ENCODE measurements at places on chromosomes 6 and 20.
A peak's percentile ranks its signal among the peaks of the same experiment; 100 is the strongest.

DNA sequence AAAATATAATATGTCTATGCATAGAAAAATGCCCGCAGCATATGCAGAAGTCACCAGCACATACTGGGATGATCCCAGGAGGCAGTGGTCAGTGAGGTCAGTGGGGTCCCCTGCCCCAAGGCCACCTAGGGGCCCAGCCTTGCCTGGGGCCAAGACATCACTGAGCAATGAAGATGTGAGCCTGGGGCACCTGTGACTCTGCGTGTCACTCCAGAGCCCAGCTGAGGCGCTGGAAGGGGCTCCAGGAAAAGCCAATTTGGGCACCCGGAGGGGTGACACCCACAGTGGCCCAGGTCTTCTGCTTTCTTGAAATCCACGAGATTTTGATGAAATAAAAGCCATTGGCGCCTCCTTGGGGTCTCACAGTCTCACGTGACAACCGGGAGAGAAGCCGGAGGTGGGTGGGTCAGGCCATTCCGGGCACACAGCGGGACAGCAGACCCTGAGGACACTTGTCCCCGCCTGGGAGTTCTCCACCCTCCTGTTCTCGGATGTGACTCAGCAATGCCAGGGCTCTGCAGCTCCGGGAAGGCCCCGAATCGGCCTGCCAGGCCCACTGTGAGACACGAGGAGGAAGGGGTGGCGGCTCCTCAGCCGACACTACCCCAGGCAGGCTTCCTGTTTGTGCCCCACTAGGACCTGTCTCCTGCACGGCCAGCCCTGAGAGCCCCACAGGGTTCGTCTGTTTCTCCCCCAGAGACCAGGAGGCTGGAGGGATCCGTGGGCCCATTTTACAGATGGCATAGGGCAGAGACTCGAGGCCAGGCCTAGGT lies 24.4 kb upstream of the SLCO4A1 start:
- no peak for DNase-seq

DNA sequence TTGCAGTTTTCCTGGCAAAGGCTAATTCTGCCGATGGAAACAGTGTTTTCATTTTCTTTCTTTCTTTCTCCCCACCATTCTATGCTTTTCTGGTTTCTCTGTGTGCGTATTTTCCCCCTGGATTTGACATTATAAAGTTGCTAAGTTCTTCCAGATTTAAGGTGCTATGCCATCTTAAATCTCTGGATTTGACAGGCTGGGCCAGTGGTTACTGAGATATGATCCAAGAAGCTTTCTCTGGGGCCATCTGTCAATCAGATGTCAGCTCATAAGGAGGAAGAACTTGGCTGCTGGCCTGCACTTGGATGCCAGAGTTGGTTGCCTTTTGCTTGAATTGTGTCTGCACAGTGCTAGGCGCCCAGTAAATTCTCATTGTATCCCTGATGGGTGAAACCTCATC lies 39.7 kb downstream of the SLC2A10 start:
- no peak for DNase-seq

DNA sequence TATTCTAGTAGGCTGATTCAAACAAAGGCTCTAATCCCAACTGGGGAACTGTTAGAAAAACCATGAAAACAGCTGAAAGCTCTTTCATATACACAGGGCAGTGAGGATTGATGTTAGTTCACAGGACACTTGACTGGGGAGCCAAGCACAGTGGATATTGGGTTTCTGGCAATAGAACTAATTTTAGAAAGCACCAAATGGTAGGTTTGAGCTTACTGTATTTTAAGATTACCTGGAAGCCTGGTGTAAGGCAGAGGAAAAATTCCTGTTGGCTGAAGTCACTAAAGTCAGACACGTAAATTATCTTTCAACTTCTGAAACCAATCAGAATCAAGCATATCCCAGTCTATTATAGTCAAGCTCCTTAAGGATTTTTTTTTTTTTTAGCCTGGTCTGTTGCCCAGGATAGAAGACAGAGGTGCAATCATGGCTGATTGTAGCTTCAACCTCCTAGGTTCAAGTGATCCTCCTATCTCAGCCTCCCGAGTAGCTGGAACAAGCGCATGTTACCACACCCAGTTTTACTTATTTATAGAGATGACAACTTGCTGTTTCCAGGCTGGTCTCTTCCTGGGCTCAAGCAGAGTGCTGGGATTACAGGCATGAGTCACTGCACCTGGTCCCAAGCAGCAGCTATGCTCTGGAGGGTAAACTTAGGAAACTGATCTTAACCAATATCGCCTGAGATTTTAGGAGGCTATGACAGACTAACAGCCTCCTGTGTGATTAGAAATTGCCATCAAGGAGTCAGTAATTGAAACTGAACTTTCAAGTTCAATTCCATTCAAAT lies 32.5 kb upstream of the SYNCRIP start:
- DNase-seq: no peak

- DNase-seq: no peak
These were observed 28.0 kb upstream of the TULP4 start for GRCh38 chr6:158284007-158284875.

DNA sequence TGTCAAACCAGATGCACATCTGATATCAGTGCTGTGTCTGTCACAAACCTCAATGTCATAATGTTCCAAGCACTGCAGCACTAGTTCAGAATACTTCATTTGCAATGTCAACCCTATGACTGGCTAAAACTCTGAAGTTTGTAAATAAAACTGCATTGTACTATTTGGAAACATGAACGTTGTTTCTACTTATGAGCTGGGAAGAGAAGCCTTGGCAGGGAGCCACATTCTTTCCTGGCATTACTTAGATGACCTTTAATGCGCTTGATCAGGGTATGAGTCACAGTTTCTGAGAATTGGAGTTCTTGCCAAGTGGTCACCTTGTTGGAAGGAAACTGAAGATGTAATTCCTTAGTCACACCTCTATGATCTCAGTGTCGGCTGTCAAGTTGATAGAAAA lies 664.8 kb upstream of the MMS22L start:
- DNase-seq: no peak

GRCh38 chr6:28378644-28379043 lies 20.9 kb downstream of the ZSCAN12 start:
- DNase-seq: no peak

GRCh38 chr6:137705160-137706082 lies 161.6 kb upstream of the TNFAIP3 start:
- peak; percentile 50 for DNase-seq

DNA sequence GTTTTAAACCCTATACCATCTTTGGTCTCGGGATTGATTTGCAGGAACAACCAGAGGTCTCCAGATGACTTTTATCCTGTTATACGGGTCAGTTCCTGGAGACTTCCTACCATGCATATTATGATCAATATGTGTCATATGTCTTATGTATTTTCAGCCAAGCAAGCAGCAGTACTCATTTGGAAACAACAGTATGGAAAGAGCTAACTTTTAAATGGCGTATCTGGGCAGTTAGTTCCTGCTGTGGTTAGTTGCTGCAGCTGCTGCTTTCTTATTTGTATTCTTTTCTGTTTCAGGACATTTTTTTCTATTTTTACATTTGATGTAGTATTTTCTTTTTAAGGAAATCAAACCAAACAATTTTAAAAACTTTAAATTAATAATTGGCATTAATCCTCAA lies 207.5 kb downstream of the MANEA start:
- no peak for DNase-seq

DNA sequence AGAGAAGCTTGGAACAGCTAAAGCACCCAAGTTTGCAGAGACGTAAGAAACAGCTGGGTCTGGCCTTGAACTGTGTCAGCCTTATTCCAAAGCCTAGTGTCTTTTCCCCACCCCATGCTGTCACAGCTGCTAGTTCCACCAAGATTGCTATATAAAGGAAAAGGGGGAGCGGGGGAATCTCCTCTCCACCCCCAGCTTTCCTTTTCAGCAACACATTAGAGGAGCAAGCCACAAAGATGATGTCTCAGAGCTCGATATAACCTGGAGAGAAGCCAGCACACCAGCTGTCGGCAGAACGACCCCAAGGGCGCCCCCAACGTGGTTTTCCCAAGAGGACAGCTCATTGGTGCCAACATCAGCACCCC lies 36.5 kb downstream of the ATP9A start:
- DNase-seq: no peak

DNA sequence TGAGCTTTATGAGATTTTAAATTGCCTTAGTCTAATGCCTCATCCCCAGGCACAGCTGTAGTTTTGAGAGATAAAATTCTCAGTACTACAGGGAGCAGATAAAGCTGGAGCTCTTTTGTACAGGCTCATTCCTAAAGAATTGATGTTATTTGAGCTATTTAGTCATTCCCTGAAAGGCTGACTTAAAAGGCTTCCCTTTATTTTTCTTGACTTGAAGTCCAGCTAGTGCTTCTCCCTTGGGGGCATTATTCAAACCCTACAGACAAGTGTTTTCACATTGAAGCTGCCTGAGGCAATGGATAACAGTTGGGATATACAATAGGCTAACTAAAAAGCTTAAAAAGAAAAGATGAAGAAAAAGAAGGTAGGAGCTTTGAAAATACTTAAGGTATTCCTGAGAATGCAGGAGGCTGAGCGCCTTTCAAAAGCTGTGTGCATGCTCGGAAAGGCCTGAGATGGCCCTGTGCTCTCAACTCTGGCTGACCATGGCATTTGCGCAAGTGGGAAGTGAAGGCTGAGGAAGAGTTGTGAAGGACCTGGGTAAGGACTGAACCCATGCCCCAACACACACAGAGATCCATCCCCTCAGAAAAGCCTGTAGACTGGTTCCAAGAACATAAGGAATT lies 315.1 kb downstream of the SMOC2 start:
- no peak for DNase-seq

DNA sequence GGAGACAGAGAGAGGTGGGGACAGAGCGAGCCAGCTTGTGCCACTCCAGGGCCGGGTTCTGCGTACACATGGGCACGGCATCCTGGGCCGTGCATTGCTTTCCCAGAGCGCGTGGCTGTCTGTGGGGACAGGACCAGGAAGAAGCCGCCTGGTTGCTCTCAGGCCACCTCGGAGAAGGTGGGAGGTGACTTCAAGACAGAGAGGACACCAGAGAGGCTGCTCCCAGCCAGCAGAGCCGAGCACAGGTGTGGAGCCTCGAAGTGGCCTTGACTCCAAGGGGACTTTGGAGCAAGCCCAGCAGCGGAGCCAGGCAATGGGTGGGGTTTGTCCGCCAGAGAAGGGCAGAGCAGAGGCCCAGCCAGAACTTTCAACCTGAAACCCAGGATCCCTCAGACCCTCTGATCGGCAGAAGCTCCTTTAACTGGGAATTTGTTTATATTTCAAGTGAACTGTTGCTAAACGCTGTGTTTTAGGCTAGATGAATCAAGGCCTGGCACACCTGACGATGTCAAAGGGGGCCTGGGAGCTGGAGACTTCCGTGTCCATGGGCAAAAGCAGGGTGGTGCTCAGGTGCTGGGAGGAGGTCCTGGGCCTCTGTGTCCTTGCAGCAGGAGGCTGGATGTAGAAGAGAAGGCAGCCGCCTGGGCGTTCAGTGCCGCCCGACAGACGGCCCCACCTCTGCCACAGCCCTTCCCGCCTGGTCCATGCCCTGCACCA lies 262.1 kb downstream of the DLL1 start:
- no peak for DNase-seq

DNA sequence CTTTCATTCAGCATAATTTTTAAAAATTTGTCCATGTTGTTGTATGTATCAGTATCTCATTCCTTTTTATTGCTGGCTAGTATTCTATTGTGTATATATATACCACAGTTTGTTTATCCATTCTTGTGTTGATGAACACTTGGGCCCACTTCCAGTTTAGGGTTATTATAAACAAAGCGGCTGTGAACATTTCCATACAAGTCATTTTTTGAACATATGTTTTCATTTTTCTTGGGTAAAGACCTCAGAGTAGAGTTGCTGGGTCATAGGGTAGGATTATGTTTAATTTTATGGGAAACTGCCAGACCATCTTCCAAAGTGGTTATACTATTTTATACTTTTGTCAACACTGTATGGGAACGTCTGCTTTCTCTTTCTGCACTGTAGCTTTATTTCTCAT lies 55.3 kb downstream of the RBM24 start:
- DNase-seq: no peak

DNA sequence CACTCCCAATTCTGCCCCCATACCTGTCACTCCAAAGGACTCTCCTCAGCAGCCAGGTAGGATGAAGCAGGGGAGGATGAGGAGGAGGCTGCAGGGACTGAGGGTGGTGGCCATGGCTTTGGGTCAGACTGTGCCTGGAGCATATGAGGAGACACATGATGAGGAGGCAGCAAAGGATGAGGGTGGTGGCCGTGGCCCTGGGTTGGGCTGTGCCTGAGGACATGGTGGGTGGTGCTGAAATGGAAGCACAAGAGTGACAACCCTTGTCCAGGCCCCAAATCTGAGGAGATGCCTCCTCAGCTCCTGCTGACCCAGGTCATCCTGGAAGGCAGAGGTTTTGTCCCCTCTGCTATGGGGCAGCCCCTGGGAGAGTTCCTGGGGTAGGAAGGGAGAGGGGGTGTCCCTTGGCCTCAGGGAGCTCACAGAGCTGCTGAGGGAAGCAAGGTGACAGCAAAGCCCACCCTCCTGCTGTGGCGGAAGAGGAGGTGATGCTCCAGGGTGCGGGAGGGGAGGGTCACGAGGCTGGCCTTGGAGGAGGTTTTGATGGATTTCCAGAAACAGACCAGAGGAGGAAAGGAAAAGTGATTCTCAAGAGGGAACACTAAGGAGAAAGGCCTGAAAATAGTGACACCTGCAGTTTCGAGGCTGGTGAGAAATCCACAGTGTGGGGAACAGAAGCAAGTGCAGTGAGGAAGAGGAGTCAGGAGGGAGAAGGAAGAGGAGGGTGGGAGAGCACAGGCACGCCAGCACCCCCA lies 4.6 kb downstream of the RAET1G start:
- DNase-seq: no peak

DNA sequence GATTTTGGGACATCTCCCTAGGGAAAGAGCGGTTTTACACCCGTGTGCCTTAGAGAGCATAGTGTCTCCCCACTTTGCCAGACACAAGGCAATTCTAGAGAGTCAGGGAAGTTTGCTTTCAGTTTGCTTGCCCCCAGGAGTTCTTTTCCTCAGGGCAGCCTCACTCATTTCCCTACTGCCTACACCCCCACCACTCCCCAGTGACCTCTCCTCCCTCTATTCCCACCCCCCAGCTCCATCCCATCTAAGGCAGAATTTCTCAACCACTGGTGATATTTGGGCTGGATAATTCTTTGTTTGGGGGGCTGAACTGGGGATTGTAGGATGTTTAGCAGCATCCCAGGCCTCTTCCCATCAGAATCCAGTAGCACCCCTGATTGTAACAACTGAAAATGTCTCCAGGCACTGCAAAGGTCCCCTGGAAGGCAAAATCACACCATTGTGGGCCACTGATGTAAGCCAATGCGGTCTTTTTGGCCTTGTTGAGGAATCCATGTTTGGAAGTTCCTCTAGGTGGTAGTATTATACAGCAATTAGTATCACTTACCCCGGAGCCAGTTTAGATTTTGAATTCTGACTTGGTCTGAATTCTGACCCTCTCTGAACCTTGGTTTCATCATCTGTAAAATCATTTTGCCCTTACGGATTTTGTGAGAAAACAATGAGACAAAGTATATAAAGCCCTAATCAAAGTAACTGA lies 1.3 kb downstream of the EPPIN start:
- DNase-seq: no peak

GRCh38 chr6:89727501-89727900 lies 89.0 kb upstream of the LYRM2 start:
- no peak for DNase-seq

All from stimulated activated CD4-positive, alpha-beta T cell treated with anti-CD3 and anti-CD28 coated beads, Interleukin-1b, Interleukin-23, amount 100 ng/mL, for 24 hours (primary cell).